ENCODE measurements at places on chromosomes 4 and X.

GRCh38 chr4:94653984-94654609 is 103.7 kb upstream of the BMPR1B start:
- DNase-seq, result no peak

GRCh38 chr4:185190306-185190856 is 13.4 kb downstream of the CFAP97 start:
- no peak for DNase-seq

DNA sequence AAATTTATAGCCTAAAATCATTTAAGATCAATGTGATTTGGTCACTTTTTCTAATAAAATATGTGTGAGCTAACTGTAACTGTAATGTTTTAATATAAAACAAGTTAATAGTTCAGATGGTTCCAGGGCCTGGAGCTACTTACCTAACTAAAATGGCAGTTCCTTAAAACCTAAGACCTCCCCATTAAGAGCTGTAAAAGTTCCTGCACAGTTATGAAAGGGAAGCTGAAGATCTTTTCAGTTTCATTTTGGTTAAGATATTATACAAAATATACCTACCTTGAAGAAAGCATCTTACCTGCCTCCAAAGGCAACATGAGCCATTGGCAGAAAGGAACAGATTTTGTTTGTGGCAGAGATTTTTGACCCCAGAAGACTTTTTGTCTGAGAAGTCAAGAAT is 30.1 kb downstream of the HPF1 start:
- no peak for DNase-seq

DNA sequence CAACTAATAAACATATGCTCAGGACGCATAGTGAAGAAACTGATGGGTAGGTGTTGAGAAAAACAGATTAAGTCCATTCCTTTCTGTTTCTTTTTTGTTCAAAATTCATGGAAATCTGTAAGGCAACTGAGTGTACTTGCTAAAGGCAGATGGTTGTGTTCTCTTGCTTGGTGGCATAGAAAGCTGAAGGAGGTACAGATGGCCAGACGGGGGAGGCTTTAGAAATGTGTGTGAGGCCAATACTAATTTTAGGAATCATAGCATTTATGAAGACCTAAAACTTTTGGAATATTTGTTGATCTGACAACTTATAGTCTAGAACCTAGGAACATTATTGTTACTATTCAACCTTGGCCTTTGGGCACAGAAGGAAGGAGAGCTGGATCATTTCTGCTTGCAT is 56.8 kb upstream of the EMCN start:
- DNase-seq, result no peak

DNA sequence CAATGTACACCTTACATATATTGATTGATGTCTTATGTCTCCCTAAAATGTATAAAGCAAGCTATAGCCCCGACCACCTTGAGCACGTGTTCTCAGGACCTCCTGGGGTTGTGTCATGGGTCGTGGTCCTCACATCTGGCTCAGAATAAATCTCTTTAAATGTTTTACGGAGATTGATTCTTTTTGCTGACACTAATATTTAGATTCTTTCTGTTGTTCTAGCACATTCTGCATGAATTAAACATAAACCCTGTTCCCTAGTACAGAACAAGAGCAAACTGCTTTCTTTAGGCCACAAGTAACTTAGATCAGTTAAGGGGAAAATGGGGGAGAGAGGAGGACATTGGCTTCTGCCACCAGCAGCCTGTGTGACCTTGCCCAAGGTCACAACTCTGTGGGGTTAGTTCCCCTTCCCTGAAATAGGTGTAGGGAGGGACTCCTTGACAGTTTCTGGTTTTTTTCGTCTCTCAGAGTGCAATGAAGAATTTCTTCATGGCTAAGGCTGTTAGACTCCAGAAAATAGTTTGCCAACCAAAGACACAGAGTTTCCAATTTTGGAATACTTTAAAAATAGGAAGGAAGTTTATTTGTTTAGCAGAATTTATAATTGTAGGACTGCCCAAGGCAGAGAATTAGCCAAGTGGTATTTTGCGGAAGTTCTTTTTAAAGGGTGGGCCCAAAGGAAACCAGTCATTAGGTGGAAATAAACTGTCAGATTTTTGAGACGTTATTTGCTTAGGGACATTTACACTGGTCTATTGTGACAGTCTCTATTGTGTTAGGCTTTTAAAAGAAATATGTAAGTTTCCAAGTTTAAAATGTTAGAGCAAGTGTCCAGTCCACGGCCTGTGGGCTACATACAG is 29.4 kb downstream of the PTTG2 start:
- no peak for DNase-seq

- DNase-seq, result no peak
Observed at GRCh38 chr4:127141856-127142255, 490.9 kb upstream of the INTU start.

- DNase-seq, result no peak
Observed at GRCh38 chr4:39181520-39181904, 817 bp upstream of the WDR19 start.

DNA sequence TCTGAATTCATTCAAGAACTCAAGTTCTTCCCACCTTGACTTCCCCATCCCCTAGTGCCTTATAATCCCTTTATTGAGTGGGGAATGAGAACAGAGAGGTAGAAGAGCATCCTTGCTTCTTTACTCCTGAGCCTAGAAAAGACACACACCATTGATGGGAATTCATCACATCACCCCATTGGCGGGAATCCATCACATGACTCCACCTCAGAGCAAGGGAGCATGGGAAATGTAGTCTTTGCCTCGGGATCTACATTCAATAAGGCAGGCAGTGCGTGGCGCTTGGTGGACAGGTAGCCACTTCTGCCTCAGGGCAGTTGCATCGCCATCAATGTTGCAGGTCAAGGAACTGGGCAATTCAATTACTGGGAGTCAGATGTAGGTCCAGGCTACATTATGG is 50.7 kb downstream of the MXRA5 start:
- no peak for DNase-seq

- no peak for DNase-seq
Observed at GRCh38 chrX:56564921-56565840, 1.8 kb downstream of the UBQLN2 start.

Data from activated naive CD4-positive, alpha-beta T cell treated with anti-CD3 and anti-CD28 coated beads, Interleukin-2, amount 50 U/mL, for 16 hours (primary cell).